Cardiac muscle cell (in vitro differentiated cells and primary cell): ENCODE measurements at places on chromosomes 4 and X.
A peak's percentile ranks its signal among the peaks of the same experiment; 100 is the strongest.

GRCh38 chr4:159141193-159141592 lies 38.3 kb downstream of the RAPGEF2 start:
- no peak for DNase-seq

DNA sequence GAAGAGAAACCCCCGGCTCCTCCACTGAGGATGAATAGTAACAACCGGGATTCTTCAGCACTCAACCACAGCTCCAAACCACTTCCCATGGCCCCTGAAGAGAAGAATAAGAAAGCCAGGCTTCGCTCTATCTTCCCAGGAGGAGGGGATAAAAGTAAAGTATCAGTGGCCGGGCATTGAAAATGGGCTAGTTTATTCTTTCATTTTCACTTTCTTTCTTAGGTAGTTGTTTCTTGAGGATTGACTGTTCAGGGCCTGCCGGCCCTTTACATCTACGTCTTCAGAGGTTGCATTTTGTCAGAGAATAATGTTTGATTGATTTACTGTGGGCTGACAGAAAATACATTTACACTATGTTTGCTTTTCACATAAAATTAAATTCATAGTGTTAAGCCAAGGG lies 27.1 kb downstream of the PAK3 start:
- no peak for DNase-seq

DNA sequence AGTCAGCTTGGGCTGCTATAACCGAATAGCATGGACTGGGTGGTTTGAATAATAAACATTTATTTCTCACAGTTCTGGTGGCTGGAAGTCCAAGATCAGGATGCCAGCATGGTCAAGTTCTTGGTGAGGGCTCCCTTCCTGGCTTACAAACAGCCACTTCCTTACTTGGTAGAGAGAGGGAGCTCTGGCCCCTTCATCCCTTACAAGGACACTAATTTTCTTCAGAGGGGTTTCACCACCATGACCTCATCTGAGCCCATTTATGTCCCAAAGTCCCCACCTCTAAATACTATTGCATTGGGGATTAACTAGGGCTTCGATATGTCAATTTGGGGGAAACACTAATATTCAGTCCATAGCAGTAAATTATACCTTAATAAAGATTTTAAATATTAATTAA lies 61.8 kb downstream of the CLNK start:
- no peak for DNase-seq

- peak; percentile 68 for DNase-seq
Measured at GRCh38 chr4:107666134-107666533, 53.9 kb downstream of the PAPSS1 start.

- no peak for DNase-seq
Measured at GRCh38 chr4:186040316-186040715, 28.6 kb upstream of the TLR3 start.

DNA sequence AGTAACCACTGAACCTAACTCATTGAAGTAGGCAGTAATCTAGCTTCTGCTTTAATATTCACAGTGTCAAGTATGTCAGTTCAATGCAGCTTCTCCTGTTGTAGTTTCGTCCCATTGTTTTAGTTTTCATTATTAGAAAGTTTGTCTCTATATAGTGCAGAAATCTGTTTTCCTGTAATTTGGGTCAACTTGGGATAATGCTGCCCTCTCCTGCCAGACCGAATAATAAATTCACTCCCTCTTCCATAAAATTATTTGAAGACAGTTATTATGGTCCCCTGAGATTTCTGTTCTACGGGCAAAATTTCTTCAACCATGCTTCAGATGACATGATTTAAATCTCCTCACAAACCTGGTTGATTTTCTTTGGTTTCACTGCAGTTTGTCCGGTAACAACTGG lies 4.6 kb upstream of the LUZP4 start:
- peak; percentile 8 for DNase-seq

DNA sequence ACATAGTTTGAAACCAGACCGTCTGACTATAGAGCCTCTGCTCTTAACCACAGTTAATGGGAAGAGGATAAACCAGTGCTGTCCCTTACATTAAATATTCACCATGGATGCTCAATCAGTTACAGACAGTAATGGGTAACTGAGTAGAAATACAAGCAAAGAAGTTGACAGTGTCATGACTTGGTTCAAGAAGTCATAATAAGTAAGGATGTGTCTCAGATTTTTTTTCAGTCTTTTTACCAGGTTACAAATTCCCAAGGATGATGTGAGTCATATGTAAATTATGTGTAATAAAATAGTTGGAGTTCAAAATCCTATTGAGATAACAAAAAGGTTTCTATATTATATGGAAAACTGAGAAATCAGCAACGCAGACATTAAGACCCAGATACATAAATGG lies 31.1 kb downstream of the ZCCHC4 start:
- no peak for DNase-seq

DNA sequence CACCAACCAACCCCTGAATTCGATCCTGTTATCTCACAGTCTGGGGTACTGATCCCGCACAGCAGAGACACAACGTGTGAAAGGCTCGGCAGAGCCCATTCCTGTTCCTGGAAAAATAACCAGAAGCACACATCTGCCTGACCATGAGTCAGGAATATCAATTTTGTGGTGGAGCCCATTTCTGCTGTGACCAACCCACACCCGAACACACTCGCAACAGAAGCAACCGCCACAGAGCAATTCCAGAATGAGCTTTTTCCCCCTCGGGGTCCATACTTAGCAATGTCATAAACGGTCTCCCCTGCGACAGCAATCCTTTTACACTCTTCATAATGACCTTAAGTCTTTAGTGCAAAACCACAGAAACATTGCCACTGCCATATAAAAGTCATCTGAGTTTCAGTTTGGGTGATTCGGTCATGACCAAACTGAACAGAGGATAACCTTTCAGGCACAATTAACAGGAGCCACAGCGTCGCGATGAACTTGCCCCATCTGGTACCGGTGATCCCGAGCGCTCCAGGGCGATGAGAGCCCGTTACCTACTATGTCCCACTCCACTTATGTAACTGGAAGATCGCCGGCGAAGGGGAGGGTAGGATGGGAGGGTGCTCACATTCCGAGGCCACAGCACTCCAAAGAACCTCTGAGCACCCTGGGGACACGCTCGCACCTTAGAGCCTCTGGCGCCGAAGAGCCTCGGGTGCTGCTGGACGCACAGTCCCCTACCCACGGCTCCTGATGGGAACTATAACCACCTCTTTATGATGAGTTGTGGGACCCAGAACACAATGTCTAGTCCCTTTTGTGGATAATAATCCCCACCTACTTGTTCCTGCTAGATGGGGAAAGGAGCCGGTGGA lies 1.1 kb downstream of the MECP2 start:
- DNase-seq, result peak; percentile 27

DNA sequence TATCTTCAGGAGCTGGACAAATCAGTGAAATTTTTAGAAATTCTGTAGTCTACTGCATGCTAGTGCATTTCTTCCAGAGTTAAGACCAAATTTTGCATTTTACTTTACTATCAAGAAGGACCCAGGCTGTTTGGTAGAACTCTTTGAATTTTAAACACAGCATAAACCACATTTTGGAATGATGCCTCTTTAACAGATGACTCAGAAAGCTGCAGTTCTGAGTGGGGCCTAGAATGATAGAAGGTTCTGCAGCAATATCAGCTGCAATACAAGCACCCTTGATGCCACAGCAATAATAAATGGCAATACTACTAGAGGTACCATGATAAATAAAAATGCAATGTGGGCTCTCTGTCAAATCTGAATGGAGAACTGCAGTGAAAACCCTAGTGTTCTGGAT lies 198.7 kb downstream of the TMA16 start:
- DNase-seq, result no peak

- no peak for DNase-seq
Measured at GRCh38 chr4:100360211-100360610, 157.6 kb downstream of the EMCN start.

DNA sequence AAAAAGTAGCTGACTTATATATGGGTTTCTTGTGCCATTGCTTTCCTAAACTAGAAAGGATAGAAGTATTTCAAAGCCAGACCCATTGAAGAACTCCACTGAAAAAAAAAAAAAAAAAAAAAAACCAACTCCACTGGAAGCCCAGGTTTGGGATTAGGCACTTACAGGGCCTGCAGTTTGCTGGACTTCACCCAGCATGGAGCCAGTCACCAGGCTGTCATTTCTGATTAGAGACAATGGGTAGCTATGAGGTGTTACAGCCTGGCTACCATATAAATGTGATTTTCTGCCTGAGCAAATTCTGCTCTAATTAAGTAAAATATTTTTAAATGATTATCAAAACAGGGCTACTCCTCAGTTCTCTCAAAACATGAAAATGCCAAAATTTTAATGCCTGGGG lies 49.5 kb downstream of the HS6ST2 start:
- no peak for DNase-seq

DNA sequence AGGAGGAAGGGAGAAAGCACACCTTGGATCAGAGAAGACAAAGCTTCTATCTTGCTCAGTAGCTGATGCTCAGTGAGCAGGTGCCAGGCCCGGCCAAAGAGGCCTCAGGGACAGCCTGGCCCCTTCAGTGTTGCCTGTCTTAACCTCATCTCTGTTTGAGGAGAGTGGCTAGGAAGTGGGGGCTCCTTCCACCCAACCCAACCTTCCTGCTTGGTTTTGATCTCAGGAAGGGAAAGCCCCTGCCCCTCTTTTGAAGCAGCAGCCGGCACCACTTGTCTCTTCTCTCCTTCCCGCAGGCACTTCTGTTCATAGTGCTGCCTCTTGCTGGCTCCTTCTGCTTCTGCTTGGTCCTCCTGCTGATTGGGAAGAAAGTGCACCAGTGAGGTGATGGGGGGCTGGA lies 2.4 kb upstream of the AFF2 start:
- DNase-seq, result no peak

- DNase-seq, result no peak
Measured at GRCh38 chr4:113840861-113841260, 79.3 kb upstream of the CAMK2D start.

DNA sequence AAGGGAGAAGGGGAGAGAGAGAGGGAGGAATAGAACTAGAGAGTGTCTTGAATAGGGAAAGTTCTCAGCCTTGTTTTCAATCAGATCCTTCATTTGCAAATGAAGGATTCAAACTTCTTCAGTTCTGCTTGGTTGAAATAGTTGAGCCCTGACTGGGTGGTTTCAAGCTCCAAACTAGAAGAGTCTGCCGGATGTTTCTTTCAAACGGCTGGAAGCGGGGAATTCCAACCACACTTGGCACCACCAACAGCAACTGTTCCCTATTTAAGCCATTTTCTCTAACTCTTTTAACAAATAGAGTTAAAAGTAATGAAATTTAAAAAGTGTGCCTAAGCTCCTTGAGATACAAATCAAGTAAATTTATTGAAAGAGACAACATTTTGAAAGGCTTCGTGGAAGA lies 67.5 kb upstream of the DDX60 start:
- no peak for DNase-seq

- no peak for DNase-seq
Measured at GRCh38 chr4:128663325-128663724, 146.2 kb upstream of the JADE1 start.

DNA sequence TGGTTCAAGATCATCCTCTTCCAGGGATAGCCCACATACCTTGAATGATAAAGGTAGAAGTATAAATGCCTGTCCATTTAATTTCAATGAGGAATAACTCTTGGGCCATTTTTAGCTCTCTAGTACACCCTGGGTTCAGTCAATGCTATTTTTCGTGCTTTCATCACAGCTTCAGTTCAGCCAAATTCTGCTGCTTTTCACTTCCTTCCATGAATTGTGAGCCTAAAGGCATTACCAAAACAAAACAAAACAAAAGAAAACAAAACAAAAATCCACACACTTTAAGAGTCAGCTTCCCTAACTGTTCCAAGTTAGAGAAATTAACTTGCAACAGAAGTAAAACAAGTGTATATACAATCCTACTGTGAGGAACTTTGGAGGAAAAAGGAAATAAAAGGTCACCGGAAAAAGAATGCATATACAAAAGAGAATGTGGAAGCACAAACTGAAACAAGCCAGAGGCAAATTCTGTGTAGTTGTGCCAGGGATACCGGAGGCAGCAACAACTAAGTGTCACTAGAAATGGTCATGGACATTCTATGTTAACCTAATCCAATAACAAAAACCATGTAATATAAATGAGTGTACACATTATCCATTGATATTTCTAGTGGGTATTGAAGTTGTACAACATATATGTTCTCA lies 423.1 kb downstream of the KCTD8 start:
- DNase-seq, result no peak

GRCh38 chrX:20046223-20046622 lies 55.4 kb upstream of the BCLAF3 start:
- no peak for DNase-seq

- no peak for DNase-seq
Measured at GRCh38 chrX:10794203-10794630, 173.8 kb upstream of the MID1 start.

- no peak for DNase-seq
Measured at GRCh38 chr4:111435986-111436744, 709.1 kb upstream of the FAM241A start.

DNA sequence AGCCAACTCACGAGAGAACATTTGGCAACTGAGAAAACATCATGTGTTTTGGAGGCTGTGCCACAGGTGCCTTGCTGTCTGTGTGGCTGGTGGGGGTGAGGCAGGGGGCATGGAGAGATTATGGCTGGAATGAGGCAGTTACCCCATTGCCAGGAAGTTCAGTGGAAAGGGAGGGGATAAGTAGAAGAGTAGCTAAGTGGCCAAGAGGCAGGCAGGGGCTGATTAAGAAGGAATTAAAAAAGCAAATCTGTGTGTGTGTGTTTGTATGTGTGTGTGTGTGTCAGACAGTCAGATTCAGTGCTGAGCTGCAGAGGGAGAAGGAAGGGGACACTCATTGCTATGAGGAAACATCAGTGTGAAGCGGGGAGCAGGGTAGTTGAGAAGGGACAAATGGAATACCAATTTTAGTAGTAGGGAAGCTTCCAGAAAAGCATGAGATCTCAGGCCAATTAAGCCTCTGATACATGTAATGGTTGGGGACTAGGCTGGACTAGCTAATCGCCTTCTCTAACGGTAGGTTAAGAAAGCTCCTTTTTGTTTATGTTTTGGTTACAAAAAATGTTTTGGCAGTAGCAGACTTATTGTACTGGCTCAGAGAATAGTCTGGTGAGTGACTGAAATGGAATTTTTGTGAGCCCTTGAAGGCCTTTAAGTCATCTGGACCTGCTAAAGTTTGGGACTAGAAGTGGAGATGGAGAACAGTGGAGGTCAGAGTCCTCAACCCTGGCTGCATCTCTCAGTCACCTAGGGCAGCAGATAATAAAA lies 18.5 kb downstream of the TMEM164 start:
- DNase-seq, result peak; percentile 55

- DNase-seq, result no peak
Measured at GRCh38 chr4:140131675-140132229, 22.2 kb downstream of the MAML3 start.

DNA sequence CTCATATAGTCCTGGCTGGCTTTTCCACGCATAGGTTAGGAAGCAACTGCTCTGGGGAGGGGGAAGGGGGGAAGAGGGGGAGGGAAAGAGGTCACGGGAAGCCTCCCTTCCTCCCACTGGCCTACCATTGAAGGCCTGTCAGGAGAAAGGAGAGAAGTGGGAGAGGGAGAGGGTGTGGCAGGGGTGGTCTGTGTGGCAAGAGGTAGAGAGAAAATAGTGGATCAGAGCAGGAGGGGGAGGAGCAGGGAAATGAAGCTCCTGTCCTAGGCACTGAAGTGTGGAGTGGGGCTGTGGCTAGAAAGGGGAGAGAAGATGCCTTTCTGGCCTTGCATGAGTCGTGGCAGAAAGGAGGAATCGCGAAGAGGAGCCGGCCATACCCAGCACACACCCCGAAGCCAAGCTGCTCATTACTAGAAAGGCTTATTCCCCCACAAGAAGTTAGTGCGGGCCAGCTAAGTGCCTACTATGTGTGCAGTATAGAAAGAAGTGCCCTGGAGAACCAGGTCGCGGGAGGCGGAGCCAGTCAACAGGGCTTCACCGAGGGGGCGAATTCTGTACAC lies 1.1 kb upstream of the TMEM164 start:
- DNase-seq, result no peak
